ENCODE measurements at places on chromosomes 1 and 21.

DNA sequence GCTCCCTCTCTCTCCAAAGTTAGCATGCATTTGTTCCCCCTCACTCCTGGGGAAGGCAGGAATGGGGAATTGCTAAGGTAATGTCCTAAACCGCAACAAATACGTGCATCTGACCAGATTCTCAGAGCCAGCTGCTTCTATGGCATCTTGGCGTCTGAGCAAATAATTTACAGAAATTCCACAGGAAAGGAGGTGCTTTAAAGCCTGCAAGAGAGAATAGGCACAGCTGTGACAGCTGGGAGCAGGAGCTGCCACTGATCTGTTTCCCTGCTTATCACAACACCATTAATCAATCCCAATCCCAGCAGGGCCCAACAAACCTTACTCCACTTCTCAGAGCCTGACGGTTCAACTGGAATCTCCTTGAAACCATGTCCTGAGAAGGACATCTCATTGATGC is 83.5 kb upstream of the ZNF281 start:
- DNase-seq: no peak

- no peak for DNase-seq
Observed at GRCh38 chr1:34404804-34405203, 228.1 kb downstream of the C1orf94 start.

GRCh38 chr1:203135636-203136305 is 8.2 kb downstream of the ADORA1 start:
- no peak for DNase-seq

DNA sequence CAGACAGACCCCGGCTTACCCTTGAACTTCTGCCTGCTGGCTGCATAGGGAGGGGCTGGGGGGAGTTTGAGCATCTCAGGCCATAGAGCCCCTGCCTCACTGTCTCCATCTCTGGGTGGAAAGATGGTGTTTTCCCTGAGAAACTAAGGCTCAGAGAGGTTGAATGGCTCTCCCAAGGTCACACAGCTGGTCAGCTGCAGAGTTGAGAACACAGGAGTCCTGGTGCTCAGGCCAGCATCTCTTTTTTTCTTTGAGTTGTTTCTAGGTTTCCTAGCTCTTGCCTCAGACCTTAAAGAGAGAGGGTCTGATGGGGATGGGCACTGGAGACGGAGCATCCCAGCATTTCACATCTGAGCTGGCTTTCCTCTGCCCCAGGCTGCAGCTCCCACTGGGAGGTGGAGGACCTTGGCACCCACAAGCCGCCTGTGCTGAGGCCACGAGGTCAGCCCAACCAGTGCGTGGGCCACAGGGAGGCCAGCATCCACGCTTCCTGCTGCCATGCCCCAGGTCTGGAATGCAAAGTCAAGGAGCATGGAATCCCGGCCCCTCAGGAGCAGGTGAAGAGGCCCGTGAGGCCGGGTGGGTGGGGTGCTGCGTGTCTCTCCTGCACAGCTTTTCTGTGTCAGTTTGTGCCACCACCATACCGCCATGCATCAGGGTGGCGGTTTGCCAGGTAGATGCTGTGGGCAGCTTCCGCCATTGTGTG is 21.8 kb downstream of the PCSK9 start:
- no peak for DNase-seq

- DNase-seq: no peak
Observed at GRCh38 chr21:32412162-32413014, at the start of gene EVA1C. Gene EVA1C, plus strand, starts transcription at chr21:32412706. Its CDS starts 148 bp downstream, at chr21:32412854.

- DNase-seq: no peak
Observed at GRCh38 chr1:95168761-95169351, 51.7 kb downstream of the TLCD4 start.

DNA sequence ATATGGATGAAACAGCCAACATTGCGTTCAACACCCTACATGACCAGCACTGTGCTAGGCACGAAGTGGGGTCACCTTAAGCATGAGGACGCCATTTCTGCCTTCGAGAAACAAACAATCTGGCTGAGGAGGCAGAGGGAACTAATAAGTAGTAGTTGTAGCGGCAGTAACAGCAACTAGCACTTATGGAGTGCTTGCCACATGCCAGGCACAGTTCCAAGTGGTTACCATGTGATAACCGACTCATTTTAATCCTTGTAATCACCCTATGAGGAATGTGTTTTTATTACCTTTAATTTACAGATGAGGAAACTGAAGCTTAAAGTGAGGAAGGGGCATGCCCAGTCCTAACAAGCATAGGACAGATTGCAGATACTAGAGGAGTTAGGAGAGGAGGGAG is 33.7 kb downstream of the KCND3 start:
- no peak for DNase-seq

DNA sequence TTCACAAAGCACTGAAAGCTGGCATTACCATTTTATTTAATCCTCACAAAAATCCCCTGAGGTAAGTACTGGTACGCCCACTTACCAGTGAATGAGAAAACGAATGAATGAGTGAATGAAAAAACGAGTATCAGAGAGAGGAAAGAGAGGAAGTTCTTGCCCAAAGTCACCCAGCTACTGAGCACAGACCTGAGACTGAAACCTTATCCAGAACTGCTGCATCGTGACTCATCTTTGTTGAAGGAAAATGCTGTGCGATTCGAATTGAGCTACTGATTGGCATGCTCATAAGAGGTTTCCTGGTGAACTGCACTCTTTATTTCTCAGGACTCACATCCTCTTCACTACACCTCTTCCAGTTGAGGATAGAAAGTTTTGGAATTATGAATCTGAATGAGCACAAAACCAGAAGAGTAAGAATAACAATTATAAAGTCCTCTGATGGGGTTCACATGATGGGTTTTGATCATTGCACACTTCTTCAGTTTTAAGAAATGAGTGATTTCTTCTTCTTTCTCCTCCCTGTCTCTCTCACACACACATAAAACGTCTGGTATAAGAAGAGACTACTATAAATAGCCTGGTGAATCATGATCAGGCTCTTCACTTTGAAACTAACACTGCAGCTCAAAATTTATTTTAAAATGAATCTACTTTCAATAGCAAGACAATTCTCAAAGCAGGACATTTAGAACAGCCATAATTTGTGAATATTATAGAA is 32.1 kb downstream of the IL12RB2 start:
- no peak for DNase-seq

DNA sequence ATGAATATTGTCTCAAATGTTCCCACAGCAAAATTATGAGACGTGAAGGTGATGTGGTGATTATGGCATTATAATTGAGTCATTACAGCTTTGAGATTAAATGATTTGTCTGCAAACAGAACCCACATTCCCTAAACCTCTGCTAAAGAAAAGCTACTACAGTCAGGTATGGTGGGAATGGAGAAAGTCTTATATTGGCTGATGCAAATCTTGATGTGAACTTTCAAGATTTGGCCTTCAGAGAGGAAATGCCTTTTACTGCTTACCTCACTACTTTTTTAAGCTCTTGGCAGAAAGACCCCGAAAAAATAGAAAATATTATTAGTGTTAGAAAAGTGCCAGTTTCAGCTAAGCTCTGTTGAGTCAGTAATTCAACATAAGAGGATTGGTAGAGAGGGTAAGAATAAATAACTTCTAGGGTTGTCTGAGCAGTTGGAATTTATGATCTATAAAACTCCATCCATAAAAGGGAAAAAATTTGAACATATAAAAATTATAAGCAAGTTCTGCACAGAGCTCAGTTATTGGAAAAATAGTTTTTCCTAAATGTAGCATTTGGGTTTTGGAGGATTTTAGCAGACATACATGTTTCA is 47.8 kb upstream of the RGS5 start:
- DNase-seq: no peak

- DNase-seq: no peak
Observed at GRCh38 chr1:44661781-44662682, 12.2 kb downstream of the TMEM53 start.

DNA sequence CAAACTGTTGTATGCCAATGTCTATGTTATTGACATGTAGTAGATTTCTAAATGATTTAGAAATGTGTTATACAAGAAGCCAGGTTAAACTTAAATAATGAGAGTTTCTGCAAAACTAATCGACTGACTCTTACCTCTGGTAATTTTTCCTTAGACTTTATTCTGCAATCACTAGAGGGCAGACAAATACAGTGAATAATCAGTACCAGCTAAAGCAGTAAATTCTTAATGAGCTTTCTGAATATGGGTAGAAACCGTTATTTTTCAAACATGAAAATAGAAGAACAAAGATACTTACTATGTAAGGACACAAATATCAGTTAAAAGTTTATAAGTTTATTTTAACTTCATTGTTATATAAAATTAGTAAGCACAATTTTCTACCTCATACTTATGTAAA is 97.9 kb upstream of the RGS1 start:
- peak; percentile 31 for DNase-seq

- DNase-seq: no peak
Observed at GRCh38 chr1:184556665-184557064, 169.8 kb downstream of the C1orf21 start.

DNA sequence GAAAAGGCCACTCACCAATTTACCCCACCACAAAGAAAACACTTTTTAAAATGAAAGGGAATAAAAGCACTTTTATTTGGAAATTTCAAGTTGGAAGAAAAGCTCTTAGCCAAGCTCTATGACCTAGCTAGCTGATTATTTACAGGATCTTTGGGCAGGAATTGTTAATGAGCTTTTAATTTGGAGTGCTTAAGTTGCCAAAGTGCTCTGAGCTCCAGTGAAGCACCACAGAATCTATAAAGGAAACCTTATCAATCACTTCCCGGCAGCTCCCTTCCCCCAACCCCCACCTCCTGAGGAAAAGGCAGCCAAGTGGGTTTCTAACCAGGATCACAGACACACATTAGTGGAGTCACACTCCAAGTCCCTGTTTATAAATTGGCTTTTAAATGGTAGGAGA is 1.5 kb downstream of the ERI3 start:
- no peak for DNase-seq

DNA sequence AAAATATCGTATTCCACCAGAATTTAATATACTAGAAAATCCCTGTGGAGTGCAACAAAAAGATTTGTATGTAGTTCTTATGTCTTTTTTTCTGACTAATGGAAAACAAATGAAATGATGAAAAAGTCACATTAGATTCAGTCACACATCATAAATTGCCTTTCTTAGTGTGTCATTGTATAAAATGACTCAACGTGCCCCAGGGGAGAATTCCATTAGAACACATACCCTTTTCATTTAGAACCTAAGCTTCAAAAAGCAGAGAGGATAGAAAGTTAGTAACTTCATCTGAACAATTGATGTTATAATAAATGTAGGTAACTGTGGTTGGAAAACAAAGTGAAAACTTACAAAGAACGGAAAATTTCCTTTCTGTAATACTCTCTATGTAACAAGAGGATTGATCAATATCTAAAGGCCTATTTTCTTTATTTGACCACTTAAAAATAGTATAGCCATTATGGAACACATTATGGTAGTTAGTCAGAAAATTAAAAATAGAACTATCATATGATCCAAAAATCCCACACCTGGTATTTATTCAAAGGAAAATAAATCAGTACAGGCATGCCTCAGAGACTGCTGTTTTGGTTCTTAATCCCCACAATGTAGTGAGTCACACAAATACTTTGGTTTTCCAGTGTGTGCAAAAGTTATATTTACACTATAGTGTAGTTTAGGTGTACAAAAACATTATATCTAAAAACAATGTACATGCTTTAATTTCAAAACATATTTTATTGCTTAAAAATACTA is 1016.1 kb downstream of the KCNT2 start:
- no peak for DNase-seq

DNA sequence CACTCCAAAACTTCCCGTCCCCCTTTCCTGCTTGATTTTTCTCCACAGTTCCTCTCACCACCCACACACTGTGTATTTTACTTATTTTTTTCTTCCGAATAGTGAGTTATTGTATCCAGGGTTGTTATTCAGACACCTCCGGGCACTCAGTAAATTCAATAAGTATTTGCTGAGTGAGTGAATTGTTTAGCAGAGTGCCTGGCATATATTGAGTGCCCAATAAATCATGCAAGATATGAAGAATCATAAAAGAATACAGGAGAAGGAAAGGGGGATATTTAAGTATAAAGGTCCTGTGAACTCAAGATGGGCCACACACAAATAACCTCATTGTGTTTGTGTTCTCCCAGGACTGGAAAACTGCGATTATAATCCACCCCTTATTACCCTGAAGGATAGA is 139.9 kb downstream of the GALNT2 start:
- no peak for DNase-seq

DNA sequence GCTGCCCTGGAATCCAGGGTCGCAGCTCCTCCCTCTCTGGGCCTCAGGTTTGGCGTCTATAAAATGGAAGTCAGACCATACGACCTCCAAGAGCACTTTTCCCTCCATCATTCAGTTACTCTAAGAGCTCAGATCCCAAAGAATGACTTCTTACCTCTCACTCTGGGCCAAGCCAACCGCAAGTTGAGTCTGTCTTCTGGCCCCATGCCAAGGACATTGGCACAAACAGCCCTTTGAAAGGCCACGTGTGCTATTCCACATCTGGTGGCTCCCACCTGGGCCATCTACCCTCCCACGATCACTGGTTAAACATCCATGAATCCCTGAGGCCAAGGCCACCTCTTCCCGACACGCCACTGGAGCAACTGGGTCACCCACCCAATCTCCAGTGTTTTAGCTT is 12.4 kb downstream of the SLC2A7 start:
- no peak for DNase-seq

DNA sequence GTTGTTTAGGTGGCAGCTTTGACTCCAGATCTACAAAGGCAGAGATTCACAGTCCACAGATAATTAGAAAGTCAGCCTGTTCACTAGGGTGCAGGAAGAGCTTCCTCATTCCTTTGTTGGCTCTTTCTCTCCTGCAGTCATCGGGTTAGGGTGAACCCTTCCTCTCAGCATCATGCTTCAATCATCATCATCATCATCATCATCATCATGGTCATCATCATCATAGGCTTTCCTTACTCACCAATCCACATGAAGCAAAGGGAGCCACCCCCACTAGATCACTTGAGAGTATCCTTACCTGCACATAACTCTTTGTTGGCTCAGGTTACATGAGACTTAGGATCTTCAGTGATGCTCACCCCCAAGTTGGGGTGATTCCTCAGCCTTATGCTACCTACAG is 19.0 kb downstream of the MPZ start:
- DNase-seq: no peak

GRCh38 chr1:151897991-151898431 is 11.3 kb downstream of the THEM4 start:
- DNase-seq: no peak

GRCh38 chr1:226480461-226480860 is 68.1 kb upstream of the STUM start:
- DNase-seq: no peak

- DNase-seq: no peak
Observed at GRCh38 chr21:36945496-36946138, 20.9 kb downstream of the HLCS start.

- no peak for DNase-seq
Observed at GRCh38 chr1:119626841-119627240, 21.2 kb downstream of the ZNF697 start.

DNA sequence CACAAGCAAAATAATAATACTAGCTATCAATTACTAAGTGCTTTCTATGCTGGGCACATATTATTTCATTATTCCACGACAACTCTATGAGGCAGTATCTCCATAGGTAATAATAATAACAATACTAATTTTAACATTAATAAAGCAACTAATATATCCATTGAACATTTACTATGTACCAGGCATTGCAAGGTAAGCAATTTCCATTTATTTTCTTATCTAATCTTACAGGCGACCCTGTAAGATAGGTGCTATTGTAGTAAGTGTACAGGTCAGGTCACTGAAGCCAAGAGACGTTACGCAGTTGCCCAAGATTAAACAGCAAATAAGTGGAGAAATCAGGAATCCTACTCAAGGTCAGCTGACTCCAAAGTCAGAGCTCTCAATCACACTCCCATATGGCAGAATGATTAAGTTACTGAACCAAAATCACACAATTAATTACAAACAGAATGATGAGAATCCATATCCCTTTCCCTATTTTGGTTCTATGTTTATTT is 198.4 kb downstream of the SLC45A1 start:
- DNase-seq: no peak

- peak; percentile 30 for DNase-seq
Observed at GRCh38 chr1:221794079-221794670, 52.3 kb upstream of the DUSP10 start.

Data from GM10248 (cell line).